ENCODE measurements at places on chromosomes 7 and 10.

GRCh38 chr7:158519633-158520174, 67.9 kb downstream of the PTPRN2 start:
- no peak for DNase-seq

DNA sequence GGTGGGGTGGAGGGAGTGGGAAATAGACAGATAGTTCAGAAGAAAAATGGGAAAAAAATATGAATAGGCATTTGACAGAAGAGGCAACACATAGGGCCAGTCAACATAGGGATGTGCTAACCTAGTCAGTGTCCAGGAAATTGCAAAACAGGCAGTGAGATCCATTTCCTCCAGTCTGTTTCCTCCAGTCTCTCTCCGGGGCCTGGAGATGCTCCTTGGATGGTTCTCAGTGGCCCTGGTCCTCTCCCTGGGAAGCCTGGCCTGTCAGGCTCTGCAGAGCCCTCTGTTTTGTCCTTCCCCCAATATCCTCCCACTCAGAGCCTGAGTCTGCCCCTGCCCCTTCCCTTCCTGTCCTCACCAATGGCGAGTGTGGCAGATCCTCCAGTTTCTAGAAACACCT, 52.6 kb downstream of the SYPL1 start:
- DNase-seq, result no peak

DNA sequence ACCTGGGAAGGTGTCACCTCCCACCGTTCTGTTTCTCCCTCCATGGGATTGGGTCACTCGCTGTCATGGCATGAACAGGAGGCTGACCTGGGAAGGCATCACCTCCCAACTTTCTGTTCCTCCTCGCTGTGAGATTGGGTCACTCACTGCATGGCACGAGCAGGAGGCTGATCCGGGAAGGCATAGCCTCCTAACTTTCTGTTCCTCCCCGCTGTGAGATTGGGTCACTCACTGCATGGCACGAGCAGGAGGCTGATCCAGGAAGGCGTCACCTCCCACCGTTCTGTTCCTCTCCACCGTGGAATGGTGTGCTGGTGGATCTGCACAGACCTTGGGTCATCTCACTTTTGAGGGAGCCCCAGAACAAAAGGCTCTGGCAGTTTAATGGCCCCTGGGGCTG, 239.2 kb upstream of the PRKCQ start:
- no peak for DNase-seq

DNA sequence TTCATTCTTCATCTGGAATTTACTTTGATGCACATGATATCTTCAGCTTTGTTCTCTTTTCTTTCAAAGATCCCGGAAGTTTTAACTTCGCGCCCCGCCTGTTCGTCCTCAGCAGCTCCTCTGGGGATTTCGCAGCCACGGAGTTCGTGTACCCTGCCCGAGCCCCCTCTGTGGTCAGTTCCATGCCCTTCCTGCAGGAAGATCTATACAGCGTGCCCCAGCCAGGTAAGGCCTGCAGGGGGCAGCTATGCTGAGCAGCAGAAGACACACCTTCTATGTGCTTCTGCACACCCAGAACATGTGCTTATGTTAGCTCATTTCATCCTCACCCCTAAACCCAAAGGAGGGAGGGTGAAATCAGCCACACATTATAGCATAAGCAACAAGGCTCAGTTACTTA, 79.7 kb upstream of the LYZL2 start:
- no peak for DNase-seq

DNA sequence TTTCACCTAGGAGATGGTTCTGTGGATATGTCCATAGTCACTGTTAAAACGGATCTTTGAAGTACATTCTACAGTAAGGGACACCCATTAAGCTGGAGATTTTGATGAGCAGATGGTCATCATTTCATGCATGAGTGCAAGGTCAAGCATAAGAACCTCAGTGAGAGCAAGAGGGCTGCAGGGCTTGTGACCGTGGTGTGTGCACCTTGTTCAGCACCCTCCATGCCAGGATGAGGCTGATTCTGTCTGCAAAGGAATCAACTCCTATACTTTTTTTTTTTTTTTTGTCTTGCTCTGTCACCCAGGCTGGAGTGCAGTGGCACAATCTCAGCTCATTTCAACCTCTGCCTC, 17.6 kb downstream of the PDSS1 start:
- DNase-seq, result no peak

- DNase-seq, result no peak
These were observed 91.4 kb downstream of the FAM107B start for GRCh38 chr10:14683256-14683655.

DNA sequence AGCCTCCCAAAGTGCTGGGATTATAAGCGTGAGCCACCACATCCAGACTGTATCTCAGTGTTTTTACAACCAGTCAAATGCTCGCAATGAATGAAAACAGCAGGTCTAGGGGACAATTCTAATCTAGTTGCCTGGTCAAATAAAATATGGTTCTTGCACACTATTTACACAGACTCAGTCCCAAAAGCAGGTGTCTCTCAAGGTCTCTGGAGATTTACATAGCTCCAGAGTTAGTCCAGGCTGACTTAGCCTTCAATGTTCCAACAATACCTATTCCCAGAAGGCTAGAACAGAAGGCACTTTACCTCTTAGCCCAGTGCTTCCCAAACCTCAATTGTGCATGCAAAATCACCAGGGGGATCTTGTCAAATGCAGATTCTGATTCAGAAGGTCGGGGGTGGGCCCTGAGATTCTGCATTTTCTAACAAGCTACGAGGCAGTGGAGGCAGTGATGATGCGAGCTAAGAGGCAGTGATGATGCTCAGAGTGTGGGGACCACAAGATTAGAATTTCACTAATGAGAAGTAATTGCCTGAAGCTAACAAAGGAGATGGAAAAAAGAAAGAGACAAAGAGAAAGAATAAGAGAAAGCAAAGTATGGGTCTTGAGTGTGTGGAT, 6.4 kb downstream of the KIAA1549 start:
- DNase-seq, result no peak

DNA sequence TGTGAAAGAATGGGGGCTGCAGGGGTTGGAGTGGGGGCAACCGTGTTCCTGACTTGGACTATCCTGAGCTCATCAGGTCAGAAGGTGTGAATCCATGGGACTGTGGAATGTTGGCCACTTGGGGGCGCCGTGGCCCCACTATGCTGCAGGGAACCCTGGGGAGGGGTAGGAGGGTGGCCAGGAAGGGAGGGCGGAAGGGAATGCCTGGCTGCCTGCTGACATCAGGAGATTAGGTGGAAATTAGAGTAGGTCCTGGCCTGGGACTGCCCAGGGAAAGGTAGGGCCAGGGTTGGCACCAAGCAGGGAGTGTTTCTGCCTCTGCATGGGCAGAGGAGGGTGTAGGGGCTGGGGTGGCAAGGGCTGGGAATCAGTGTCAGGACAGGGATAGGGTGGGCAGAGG, 65.8 kb upstream of the PRSS58 start:
- peak; percentile 40 for DNase-seq

DNA sequence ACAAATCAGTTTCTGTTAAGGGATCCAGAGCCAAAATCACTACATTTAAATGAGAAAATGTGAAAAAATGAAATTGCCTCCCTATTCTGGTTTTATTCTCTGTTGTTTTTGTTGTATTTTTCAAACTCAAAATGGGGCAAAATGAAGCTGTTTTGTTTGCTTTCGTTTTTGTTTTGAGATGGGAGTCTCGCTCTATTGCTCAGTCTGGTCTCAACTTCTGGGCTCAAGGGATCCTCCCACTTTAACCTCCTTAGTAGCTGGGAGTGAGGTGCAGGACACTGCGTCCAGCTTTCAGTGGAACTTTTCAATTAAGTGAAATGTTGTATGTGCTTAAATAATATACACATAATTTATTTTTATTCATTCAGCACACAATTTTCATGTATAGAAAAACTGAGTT, 205.0 kb downstream of the SORCS1 start:
- DNase-seq, result no peak

DNA sequence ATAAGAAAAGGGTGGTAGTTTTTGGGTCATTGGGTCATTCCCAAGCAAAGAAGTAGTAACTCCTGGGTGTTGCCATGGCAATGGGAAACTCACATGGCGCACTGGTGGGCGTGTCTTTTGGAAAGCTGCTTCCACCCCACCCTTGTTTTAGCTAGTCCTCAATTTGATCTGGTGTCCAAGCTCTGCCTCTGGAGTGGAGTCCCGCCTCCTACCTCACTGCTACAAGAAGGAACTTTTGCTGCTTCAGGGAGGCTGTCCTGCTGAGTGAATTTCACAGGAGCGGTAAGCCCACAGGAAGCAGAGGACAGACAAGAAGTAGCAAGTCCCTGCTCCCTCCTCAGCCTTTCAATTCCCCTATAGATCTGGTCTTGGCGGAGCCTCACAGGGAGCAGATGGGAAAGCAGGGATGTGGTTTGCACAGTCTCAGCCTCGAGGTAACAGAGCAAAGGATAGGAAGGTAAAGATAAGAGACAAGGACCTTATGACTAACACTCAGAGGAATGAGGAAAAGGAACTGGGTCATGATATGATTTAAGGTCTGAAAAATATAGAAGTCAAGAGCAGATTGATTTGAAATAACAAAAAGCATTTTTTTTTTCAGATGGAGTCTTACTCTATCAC, 700.3 kb downstream of the TNS3 start:
- no peak for DNase-seq

- DNase-seq, result no peak
These were observed 779.3 kb downstream of the INHBA start for GRCh38 chr7:40923626-40924025.

GRCh38 chr7:41447450-41448042, 255.3 kb downstream of the INHBA start:
- no peak for DNase-seq

- no peak for DNase-seq
These were observed 312.1 kb downstream of the GPAM start for GRCh38 chr10:111871458-111871857.
